ENCODE measurements at places on chromosomes 11 and 22.
A peak's percentile ranks its signal among the peaks of the same experiment; 100 is the strongest.

GRCh38 chr11:6219359-6219758 is 14.0 kb downstream of the C11orf42 start:
- DNase-seq = peak; percentile 88

DNA sequence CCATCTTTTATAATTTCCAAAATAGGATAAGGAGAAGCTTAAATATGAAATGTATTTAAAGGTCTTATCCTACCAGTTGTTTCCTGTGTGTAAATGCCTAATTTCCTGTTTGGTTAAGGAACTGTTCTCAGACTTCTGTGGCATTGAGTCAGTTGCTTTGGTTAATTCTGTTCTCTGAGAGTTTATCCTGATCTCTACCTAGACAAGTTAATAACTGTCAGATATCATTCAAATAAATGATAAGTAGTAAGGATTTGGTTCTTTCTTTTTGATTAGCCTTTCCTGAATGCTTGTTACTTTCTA is 39.5 kb downstream of the CTNND1 start:
- DNase-seq = no peak

- DNase-seq = no peak
Observed at GRCh38 chr11:44573333-44573732, 7.9 kb downstream of the CD82 start.

DNA sequence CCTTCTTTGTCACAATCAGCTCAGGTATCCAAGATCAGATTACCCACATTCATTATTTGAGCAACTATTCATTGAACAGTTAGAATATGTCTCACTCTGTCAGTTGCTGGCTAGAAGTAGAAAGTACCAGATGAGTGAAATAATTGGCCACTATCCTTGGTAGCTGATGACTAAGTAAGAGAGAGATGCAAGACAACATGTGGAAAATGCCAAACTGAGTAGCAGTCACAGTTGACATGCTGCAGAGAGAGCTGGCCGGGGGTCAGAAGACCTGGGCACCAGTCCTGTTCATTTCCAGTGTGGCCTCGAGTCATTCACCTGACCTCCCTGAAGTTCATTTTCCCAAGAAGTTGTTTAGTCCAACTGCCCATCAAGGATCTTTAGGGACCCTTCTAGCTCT is 22.5 kb upstream of the SMIM35 start:
- peak; percentile 13 for DNase-seq

DNA sequence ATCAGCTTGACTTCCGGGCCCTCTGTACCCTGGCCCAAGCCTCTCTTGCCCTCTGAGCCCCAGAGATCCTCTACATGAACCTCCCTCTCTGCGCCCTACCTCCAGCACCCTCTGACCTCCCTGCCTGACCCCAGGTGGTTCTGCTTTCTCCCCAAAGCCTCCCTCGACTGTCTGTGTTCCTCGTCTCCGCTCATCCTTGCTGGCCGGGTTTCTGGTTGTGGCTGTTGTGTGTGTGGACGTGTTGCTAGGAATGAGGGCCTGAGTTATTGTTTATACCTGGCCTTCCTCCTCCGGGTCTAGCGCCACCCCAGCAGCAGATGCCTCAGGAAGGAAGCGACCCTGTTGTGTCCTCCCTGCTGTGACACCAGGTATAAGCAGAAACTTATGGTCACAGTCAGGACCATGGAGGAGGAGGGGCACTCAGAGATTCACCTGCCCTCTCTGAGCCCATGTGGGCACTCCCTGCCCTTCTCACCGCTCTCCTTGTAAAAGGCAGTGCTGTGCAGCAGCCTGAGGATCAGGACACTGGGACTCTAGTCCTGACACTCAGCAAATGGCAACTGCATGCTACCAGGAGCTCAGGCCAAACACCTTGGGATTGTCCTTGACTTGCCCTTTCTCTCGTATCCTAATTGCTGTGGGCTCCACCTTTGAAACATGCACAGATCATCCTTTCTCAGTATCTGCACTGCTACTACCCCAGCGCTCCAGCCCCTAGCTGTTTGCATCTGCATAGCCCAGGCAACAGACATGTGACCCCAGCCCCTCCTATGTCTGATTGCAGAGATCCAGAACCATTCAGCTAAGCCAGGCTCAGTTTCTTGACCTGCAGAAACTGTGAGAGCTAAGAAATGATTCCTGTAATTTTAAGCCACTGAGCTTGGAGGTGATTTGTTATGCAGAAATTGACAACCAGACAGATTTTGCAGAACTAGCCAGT is 140.1 kb downstream of the ST3GAL4 start:
- no peak for DNase-seq

GRCh38 chr22:40116496-40117200 is 61.1 kb upstream of the TNRC6B start:
- DNase-seq = no peak

GRCh38 chr11:12717851-12718291 is 43.6 kb downstream of the TEAD1 start:
- DNase-seq = peak; percentile 32

- no peak for DNase-seq
Observed at GRCh38 chr11:105723269-105723668, 113.4 kb downstream of the GRIA4 start.

GRCh38 chr22:30742291-30743256 is 47.9 kb downstream of the OSBP2 start:
- peak; percentile 47 for DNase-seq

DNA sequence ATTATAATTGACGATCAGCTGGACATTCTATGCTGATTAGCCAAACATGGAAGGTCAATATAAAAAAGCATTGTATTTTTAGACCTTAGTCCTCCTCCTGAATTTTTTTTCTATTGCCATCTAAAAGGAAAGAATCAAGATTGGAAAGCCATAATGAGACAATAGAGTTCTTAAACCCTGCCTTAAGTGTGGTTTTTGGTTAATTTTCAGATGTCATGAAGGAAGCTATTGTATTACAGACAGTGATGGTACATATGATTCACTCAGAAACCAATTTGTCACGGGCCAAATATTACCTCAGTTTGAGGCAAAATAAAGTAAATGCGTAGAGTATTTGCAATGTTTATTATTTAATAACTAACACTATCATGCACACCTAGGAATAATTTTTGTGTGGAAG is 1164.0 kb upstream of the RAG2 start:
- DNase-seq = no peak

GRCh38 chr11:92500453-92500852 is 275.8 kb downstream of the FAT3 start:
- DNase-seq = peak; percentile 4

DNA sequence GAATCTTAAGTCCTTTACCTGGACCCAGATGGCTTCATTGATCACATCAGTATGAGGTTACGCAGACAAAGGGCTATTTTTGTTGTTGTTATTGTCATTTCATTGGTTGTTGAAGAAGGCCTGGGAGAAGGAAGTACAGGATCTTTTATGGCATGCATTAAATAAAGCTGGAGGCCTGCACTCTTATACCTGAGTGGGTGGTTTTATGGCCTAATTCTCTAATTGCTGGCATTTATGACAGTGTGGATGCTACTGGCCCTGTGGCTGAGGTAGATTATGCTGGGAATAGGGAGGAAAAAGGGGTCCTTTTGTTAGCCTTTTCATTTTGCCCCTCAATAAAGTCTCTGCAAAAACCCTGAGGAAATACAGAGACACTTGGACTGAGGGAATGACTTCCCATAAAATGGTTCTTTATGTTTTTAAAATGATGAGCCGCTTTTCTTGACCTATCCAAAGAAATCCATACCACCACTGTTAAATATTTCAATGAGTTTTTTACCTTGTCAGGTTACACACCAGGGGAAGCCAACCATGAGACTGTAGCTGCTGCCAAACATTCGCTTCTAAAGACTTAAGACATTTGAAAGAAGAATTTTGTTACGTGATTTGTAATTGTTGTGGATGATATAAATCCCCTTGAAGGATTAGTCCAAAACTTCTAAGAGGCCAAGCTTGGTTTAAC is 6.8 kb downstream of the KMT2A start:
- no peak for DNase-seq

DNA sequence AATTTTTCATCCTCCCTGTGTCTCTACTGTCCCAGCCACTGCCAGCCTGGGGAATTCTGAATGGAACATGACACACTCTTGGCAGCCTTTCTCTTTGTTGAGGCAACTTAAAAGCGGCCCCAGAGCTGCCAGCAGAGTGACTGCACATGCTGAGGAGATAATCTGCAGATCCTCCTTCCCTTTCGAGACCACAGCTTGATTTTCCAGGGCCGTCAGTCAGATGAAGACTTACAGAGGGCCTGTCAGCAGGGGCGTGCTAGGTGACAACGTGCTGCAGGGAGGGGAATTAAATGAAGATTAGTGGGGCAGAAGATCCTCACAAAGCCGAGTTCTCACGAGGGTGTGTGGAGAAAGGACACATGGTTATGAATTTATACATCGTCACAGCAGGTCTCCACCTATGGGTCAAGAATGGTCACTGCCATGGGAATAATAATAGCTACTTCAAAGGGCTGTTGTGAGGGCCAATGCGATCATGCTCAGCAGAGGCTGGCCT is 193.5 kb upstream of the PITPNB start:
- DNase-seq = peak; percentile 65
